ENCODE measurements at places on chromosomes 11 and 22.

DNA sequence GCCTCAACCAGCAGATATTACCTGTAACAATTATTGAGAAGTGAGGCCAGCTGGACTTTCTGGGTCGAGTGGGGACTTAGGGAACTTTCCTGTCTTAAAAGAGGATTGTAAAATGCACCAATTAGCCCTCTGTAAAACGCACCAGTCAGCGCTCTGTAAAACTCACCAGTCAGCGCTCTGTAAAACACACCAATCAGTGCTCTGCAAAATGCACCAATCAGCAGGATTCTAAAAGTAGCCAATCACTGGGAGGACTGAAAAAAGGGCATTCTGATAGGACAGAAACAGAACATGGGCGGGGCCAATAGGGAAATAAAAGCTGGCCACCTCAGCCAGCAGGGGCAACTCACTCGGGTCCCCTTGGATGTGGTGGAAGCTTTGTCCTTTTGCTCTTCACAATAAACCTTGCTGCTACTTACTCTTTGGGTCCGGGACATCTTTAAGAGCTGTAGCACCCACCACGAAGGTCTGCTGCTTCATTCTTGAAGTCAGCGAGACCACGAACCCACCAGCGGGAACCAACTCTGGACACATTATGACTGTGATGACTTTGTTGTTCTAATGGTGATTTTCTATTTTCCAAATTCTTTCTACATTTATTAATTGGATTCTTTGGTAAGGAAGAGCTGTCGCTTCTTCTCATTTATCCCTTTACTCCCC, 40.2 kb upstream of the FGF3 start:
- DNase-seq = no peak

DNA sequence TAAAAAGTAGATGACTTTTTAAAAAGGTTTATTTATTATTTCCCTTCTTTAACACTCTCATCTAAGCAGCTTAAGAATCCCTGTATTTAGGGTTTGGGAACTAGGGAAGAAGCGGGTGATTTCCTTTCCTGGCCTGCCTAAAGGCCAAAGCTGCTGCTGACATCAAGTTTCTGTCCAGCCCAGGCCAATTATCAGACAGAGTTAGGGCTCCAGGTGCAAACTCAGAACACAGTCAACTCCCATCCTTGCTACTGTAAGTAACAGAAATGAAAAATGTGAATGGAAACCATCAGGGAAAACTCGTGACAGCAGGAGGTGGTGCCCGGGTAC, 108.9 kb downstream of the CCDC81 start:
- no peak for DNase-seq

- no peak for DNase-seq
These were observed 5.5 kb upstream of the DRG1 start for GRCh38 chr22:31393893-31394292.

DNA sequence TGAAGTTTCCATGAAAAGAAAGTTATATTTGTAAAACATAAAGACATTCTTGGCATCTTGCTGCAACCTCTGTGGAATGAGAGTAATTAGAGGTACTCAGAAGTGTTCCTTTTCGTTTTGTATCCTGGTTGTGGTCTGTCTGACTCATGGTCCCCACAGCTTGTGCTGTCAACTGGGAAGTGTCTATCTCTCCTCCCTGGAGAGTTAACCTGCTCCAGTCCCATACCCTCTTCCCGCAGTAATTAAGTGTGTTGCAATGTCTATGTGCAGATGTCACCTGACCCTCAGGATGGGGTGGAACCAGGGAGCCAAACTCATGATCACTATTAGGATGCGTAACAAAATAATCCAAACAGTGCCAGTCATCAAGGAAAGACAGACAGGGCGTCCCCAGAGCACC, 23.0 kb upstream of the ZDHHC13 start:
- DNase-seq = no peak

GRCh38 chr11:74689666-74690065, 41.6 kb downstream of the CHRDL2 start:
- no peak for DNase-seq

- DNase-seq = no peak
These were observed 12.1 kb downstream of the SSH3 start for GRCh38 chr11:67315325-67315909.

DNA sequence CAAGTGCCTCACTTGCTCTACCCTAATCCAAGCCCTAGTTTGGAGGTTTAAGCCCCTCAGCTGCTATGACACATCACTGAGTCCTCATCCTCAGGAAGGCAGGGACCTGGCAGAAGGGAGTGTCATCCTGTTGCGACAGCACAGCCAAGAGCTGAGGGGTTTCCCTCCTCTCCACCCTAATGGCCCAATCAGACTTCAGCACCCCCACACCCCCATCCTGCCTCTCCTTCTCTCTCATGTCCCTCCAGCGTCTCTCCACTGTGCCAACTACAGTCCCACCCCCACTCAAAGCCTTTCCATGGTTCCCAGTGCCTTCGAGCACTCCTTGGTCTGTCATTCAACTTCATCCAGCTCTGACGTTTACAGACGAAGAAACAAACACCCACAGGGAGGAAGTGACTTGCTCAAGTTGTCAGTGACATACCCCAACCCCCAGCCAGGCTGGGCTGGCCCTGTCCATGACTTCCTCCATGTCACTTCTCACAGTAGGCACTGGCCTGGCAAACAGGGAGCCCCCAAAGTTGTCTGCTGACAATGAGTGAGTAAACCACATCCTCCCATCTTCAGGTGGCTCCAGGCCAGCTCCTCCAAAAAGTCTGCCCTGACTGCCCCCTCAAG, 15.6 kb downstream of the ARAP1 start:
- no peak for DNase-seq

DNA sequence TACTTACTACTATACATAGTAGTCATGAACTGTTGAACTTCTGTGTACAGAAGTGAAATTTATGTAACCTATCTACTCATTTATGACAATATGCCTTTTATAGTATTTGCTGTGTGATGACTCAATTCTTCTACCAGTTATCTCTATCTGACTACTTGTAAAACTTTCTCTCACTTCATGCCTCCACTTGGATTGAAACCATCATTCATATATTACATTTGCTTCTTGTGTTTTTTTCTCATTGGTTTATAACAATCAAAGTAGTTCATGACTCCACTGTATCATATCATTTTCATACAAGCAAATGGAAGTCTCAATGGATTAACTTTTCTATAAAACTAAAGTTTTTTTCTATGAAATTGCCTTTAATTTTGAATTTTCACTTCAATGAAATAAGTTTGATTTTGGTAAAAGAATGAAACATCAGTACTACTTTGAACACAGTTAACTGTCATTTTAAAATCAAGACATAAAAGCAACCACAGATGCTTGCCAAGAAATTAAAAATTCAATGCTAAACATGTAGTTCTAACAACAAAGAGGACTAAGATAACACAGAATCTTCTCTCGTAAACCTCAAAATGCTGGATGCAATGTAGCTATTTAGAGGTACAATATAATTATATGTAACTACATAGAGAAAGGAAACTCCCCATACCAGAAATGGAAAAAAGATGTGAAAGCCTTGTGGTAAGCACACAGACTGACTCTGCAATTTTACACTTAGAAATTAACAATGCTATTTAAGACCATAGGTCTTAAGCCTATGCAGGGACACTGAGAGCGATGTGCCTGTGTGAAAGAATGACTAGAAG, 27.6 kb upstream of the EXPH5 start:
- no peak for DNase-seq

- DNase-seq = peak; percentile 43
These were observed 23.9 kb downstream of the NEFH start for GRCh38 chr22:29503811-29504372.

DNA sequence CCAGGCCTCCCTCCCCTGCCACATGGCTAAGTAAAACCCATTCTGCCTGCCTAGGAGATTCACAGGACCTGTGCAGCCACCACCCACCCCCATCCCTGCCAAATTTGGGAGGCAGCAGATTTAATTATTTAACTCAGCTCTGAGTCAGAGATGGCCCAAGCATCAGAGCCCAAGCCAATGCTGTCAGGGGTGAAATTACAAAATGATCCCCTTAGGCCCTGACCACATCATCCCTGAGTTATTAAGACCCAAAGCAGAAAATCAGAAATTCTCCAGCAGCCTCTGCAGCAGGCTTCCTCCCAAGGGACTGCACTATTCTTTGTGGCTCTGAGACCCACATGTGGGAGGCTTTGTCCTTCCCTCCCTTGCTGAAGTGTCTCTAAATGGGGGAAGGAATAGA, 52.8 kb upstream of the RRAS2 start:
- no peak for DNase-seq

GRCh38 chr11:17353821-17354600, 2.4 kb downstream of the NCR3LG1 start:
- DNase-seq = no peak

DNA sequence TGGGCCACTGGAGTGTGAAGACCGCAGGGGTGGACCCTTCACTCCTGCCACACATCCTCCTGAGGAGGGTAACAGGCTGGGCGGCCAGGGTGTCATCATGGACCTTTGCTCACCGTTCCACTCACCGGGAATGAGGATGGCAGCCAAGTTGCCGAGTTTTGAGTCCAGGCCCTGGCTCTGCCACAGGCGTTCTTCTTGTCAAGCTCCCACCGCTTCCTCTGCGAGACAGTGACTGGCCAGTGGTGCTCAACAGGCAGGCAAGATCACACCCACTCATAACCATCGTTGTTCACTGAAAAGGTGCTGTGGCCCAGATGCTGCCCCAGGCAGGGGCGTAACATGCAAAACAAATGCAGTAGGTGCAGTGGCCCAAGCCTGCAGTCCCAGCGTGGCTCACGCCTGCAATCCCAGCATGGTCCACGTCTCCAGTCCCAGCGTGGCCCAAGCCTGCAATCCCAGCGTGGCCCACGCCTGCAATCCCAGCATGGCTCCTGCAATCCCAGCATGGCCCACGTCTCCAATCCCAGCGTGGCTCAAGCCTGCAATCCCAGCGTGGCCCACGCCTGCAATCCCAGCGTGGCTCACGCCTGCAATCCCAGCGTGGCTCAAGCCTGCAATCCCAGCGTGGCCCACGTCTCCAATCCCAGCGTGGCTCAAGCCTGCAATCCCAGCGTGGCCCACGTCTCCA, 5.0 kb upstream of the PANX2 start:
- DNase-seq = no peak

- peak; percentile 18 for DNase-seq
These were observed 221.9 kb upstream of the TBCEL start for GRCh38 chr11:120801801-120802689.

- DNase-seq = no peak
These were observed 72.1 kb downstream of the BRD1 start for GRCh38 chr22:49755631-49756001.

GRCh38 chr11:95147364-95147905, 57.8 kb downstream of the ENDOD1 start:
- peak; percentile 10 for DNase-seq

GRCh38 chr11:72583616-72584292, 90.5 kb downstream of the PDE2A start:
- DNase-seq = no peak

GRCh38 chr11:105227363-105227762, 87.8 kb upstream of the CARD18 start:
- DNase-seq = no peak

- no peak for DNase-seq
These were observed 212.8 kb downstream of the DSCAML1 start for GRCh38 chr11:117584056-117584830.

- DNase-seq = no peak
These were observed 5.1 kb downstream of the SNU13 start for GRCh38 chr22:41683616-41684015.

DNA sequence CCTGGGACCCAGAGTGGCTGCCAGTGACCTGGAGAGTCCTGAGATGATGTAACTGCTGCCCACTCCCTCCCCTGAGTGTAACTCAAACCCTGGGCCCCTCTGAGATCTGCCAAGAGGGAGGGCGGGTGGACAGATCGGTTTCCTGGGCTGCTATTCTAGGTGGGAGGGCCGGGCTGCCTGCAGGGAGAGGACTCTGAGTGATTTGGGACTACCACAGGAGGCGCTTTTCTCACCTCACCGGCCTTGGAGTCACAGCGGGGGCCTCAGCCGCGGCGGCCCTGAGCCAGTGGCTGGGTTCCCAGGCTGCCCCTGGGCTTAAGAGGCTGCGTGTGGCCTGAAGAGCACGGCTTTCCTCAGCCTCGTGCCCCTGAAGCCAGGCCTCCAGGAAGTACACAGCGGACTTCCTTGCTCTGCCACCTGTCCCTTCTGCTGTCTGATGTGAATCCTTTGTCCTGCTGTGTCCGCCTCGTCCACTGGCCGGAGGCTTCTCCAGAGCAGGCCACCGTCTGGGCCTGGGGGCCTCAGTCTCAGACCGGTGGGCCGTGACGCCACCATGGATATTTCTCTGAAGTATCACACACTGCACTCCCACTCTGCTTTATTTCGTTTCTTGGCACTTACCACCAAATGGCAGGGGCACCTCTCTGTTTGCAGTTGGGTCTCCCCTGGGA, 11.5 kb downstream of the RELT start:
- DNase-seq = no peak

- no peak for DNase-seq
These were observed 94.8 kb upstream of the PRDM11 start for GRCh38 chr11:45051621-45052020.

DNA sequence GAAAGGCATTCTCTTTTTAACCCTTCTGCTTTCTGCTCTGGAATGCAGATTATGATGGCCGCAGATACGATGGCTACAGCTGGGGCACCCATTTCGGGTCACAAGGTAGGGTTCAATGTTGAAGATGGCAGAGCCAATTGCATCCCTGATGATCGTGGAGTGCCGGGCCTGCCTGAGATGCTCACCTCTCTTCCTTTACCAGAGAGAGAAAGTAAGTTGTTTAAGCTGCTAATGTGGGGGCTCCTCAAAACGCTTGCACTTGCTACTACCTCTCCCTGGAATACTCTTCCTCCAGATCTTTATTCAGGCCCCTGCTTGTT, 50.8 kb upstream of the PRDM11 start:
- no peak for DNase-seq

DNA sequence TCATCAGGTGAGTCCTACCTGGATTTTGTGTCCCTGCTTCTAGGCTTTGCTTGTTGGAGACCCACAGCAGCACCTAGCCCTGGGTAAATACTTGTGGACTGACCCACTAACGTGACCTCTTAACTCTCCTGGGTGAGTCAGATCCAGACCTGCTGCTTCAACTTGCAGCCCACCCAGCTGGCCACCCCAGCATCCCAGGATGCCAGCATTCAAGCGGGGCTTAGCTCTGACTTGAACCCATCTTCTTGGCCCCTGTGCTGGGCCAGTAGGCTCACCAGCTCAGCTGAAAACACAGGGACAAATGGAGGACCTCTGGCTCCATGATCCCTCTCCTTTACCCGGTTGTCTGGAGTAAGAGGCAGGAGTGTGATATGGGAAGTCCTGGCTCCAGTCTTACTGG, 33.5 kb downstream of the PARVG start:
- no peak for DNase-seq

Data from NCI-H524 (cell line).